Body of pancreas (tissue), 4 donors: ENCODE measurements at places on chromosomes 13 and 19. TPM values are rescaled to one million over a fixed set of nuclear protein-coding genes. Genes with fewer than 3 reads are reported as not detected.

- H3K36me3 ChIP-seq, result no peaks in the 10 kb centered on the region
- DNase-seq, result no peak
- H3K4me1 ChIP-seq, result no peaks in the 10 kb centered on the region
- H3K27ac ChIP-seq, result no peak overlapping the region
- no peak overlapping the region for H3K4me3 ChIP-seq
Measured at GRCh38 chr13:25933520-25933919, 118.3 kb downstream of the SHISA2 start.

DNA sequence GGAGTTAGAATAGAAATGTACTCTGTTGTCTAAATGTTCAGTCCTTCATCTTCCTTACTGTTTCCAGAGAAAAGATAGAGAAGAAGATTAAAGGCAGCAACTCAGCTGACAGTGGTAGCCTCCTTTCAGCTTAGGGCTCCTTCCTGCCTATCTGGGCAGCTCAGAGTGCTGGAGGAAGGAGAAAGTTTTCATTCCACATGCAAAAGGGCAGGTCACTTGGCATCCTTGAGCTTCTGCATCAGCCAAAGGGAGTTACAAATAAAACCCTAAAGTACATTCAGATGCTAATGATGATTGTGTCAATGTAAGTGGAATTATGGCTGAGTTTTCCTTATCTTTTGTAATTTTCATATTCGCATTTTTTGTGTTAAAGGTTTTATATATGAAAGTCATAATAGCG, 58.9 kb downstream of the ESD start:
- no peaks in the 10 kb centered on the region for H3K4me1 ChIP-seq
- no peak overlapping the region for H3K4me3 ChIP-seq
- H3K27ac ChIP-seq, result no peak overlapping the region
- DNase-seq, result no peak
- peaks cover 3% of the 10 kb centered on the region for H3K36me3 ChIP-seq
- H3K27me3 ChIP-seq, result no peaks in the 10 kb centered on the region

DNA sequence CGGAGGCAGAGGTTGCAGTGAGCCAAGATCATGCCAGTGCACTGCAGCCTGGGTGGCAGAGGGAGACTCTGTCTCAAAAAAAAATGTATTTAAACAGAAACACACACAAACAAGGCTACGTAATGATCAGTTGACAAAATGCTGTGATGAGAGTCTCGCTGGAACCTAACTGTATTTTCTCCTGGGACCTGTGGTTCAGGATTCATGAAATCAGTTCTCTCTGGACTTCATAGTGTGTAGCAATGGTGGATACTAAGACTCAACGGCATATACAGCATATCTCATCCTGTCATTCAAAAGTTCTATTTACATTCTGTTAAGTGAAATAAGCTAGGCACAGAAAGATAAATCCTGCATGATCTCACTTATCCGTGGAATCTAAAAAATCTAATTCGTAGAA, 37.4 kb downstream of the CYP4F2 start:
- H3K4me3 ChIP-seq, result no peak overlapping the region
- no peak overlapping the region for H3K27ac ChIP-seq
- no peaks in the 10 kb centered on the region for H3K4me1 ChIP-seq
- H3K36me3 ChIP-seq, result no peaks in the 10 kb centered on the region
- H3K27me3 ChIP-seq, result no peaks in the 10 kb centered on the region

GRCh38 chr13:62142048-62142447, 726.4 kb upstream of the PCDH20 start:
- DNase-seq, result no peak
- H3K27ac ChIP-seq, result no peak overlapping the region
- H3K4me1 ChIP-seq, result no peaks in the 10 kb centered on the region
- no peaks in the 10 kb centered on the region for H3K27me3 ChIP-seq

DNA sequence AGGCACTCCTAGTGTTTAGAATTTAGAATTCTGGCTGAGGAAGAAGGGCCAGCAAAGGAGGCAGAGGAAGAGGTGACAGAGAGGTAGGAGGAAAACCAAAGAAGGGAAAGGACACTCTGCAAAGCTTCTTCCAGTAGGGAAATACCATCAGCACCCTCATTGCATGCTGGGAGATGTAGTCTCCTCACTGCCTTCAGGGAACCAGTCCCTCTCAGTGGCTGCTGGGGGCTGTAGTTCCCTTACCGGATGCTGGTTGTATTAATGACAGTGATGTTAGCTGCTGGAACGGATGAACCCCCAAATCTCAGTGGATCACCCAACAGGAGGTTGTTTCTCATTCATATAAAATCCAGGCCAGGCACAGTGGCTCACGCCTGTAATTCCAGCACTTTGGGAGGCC, 10.1 kb downstream of the GRIN2D start:
- H3K27me3 ChIP-seq, result peaks cover 6% of the 10 kb centered on the region
- no peaks in the 10 kb centered on the region for H3K4me1 ChIP-seq
- no peak overlapping the region for H3K27ac ChIP-seq
- H3K4me3 ChIP-seq, result no peak overlapping the region

- H3K27ac ChIP-seq, result peak overlapping the region; percentile 60
- no peaks in the 10 kb centered on the region for H3K36me3 ChIP-seq
- no peak for DNase-seq
- H3K27me3 ChIP-seq, result no peaks in the 10 kb centered on the region
Measured at GRCh38 chr13:36817996-36818803, 822 bp upstream of the RFXAP start.

DNA sequence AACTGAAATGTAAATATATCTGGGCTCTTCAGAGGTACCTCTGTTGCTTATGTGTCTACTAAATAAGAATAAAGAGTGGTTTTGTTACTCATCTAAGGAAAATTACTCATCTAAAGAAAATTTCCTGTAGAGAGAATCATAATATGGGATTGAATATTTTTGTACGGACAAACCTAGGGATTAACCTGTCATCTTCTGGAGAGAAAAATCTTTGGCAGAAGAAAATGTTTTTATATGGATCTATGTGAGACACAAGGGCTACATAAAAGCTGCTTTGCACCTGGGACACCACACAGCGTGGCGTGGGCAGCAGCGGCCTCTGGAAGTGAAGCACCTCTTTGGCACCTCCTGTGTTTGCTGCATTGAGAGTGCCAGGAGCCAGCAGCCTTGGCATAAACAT, 242.9 kb upstream of the DACH1 start:
- H3K36me3 ChIP-seq, result no peaks in the 10 kb centered on the region
- no peak overlapping the region for H3K27ac ChIP-seq
- H3K27me3 ChIP-seq, result no peaks in the 10 kb centered on the region
- H3K4me3 ChIP-seq, result no peak overlapping the region
- H3K4me1 ChIP-seq, result no peaks in the 10 kb centered on the region

GRCh38 chr13:60435762-60436374, 38.8 kb downstream of the TDRD3 start:
- no peaks in the 10 kb centered on the region for H3K27me3 ChIP-seq
- H3K36me3 ChIP-seq, result no peaks in the 10 kb centered on the region
- H3K27ac ChIP-seq, result no peak overlapping the region
- peaks cover 8% of the 10 kb centered on the region for H3K4me1 ChIP-seq
- no peak overlapping the region for H3K4me3 ChIP-seq
- DNase-seq, result no peak

DNA sequence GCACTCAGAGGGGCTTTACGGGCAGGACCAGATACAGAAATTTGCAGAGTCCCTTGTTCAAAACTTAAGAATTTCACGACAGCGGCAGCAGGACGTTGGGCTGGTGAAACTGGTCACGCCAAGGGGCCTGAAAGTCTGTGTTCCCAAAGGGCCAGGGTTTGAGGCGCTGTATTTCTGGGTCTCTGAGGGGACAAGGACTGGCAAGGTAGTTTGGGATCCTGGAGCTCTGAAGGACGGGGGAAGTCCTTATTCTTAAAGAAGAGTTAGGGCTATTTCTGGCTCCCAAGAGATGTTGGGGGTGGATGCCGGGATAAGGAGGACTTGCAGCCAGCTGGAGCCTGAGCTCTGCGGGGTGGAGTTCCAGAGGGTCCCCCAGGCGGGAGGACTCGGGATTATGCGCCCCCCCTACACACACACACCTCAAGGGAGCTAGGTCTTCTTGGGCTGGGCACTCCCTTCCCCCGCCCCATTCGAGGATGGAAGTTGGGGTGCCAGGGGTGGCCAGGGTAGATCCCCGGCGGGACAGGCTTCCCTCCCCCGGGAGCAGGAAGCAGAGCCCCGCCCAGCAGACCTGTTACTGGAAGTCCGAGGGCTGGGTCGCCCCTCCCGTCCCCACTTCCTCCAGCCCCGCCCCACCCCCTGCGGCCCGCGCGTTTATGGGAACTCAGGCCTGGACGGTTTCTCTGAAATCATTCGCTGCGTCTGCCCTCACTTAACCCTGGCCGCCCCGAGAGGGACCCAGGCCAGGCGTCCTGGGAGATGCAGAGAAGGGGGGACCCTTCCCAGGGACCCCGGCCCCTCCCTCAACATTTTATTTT, 5.6 kb downstream of the BCL3 start:
- H3K27me3 ChIP-seq, result no peaks in the 10 kb centered on the region
- no peaks in the 10 kb centered on the region for H3K36me3 ChIP-seq
- H3K4me3 ChIP-seq, result no peak overlapping the region
- peak; percentile 97 for DNase-seq
- H3K4me1 ChIP-seq, result peaks cover 77% of the 10 kb centered on the region

CDX2 gene
- total RNA-seq, result 1.6 TPM

IGFL1 gene
- total RNA-seq, result not detected

SAMD1 gene
- total RNA-seq, result 22.1 TPM

ZMYM2 gene
- 34.6 TPM for total RNA-seq

CLC gene
- total RNA-seq, result not detected

GPR12 gene
- total RNA-seq, result not detected
